HT1080 (cell line): ENCODE measurements at places on chromosomes 2 and 18.

DNA sequence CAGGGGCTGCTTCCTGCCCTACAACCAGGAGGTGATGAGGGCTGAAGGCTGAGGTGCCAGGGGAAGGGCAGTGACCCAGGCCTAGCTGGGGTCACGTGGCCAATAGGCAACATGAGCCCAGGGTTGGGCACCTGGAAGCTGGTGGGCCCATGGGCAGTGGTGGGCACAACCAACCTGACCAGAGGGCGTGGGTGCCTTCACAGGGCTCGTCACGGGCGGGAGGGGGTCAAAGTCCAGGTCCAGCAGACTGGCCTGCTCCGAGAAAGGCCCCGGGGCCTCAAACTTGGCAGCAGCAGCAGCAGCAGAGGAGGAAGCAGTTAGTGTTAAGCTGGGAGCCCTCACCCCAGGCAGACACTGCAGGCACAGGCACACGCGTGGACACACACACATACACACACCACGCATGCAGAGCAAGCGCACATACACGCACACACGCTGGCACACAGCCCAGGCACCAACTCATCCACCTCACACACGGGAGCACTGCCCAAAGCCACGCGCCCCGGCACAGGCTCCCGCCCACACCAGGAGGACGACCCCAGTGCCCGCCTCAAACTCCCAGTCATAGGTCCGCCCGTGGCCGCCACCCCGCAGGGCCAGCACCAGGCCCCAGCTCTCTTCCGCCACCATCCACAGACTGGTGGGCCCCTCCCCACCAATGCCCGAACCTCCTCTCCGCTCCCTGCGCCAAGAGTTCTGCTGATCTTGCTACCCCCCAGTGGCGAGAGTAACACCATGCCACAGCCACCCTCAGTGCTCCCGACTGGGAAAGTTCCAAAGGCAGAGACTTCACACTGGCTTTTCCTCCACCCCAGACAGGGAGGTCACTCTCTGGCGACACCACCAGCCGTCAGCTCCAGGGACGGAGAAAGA, 53.0 kb downstream of the BIN1 start:
- no peak for DNase-seq

DNA sequence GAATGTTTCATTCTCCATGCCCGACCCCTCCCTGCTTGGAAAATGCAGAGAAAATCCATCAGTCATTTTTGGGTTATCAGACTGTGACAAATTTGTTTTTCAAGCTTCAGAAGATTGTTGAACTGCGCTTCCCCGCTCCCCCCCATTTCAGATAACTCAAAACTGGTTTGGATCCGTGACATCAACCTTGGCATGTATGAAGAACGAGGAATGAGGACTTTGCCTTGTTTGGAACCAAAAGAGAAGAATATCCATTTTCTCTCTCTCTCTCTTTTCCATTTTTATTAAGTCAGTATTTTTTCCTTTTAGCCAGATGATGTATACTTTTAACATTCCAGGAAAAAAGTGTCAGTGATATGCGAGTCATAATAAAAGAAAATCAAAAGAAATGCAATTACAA, 171.6 kb downstream of the BCL2 start:
- no peak for DNase-seq

GRCh38 chr18:67893916-67894315, 377.4 kb upstream of the DSEL start:
- no peak for DNase-seq

GRCh38 chr2:150012986-150013385, 425.4 kb upstream of the MMADHC start:
- DNase-seq: no peak

GRCh38 chr18:75261430-75262223, 51.0 kb downstream of the TSHZ1 start:
- no peak for DNase-seq

- DNase-seq: no peak
Measured at GRCh38 chr18:8800876-8801262, 95.5 kb downstream of the MTCL1 start.

GRCh38 chr18:63005306-63005705, 290.0 kb downstream of the PHLPP1 start:
- no peak for DNase-seq

DNA sequence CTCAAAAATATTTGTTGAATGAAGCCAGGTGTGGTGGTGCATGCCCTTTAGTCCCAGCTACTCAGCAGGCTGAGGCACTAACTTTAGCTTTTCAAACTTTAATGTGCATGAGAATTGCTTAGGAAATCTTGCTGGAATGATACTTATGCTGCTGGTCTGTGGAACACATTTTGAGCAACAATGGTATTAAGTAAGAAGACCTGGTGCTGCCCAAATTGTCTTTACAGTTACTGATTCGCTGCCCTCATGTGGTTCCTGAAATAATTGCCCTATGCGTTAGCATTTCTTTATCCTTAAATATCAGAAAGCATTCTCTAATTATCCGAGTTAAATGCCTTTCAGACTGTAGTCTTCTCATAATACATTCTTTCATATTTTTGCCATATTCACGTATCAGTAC, 76.0 kb upstream of the SESTD1 start:
- DNase-seq: no peak

DNA sequence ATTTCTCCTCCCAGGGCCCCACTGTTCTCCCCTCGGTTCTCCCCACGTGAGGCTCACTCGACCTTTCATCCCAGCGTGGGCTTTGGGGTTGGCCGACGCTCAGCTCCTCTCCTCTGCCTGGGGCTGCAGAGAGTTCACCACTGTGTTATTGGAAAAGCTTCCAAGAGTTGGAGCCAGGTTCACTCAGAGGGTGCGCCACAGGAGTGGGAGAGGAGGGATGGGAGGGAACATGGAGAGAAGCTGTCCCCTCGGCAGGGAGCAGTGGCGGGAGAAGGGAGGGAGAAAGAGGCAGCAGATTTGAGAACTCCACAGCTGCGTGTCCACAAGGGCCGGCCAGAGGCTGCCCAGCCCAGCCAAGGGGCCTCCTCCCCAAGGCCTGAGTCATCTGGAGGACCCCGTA, 197.1 kb upstream of the SMAD2 start:
- no peak for DNase-seq

DNA sequence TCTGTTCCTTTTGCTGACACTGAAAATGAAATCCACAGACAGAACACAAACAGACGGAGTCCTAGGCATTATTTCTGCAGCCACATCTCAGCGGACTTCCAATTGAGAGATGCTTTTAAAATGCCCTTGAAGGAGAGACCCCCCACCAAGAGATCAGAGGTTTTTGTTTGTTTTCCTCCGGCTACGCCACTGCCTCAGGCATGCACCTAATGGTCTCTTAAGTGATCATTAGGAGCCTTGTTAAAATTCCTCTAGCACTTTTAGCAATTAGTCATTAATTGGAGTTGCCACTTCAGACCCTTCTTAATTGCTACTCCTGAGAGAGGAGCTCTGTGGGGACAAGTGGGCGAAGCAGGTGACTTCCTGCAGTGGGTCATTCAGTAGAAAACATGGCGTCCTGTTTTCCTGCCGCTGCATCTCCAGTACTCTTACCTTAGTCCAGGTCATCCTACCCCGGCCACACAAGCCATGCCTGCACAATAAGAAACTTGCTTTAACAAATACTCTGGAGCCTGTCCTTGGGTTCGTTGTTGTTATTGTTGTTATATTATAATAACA, 257.7 kb upstream of the CHAC2 start:
- DNase-seq: no peak

GRCh38 chr2:82803307-82803706, 1655.8 kb downstream of the SUCLG1 start:
- DNase-seq: no peak

GRCh38 chr2:100214265-100214971, 72.0 kb upstream of the AFF3 start:
- no peak for DNase-seq

DNA sequence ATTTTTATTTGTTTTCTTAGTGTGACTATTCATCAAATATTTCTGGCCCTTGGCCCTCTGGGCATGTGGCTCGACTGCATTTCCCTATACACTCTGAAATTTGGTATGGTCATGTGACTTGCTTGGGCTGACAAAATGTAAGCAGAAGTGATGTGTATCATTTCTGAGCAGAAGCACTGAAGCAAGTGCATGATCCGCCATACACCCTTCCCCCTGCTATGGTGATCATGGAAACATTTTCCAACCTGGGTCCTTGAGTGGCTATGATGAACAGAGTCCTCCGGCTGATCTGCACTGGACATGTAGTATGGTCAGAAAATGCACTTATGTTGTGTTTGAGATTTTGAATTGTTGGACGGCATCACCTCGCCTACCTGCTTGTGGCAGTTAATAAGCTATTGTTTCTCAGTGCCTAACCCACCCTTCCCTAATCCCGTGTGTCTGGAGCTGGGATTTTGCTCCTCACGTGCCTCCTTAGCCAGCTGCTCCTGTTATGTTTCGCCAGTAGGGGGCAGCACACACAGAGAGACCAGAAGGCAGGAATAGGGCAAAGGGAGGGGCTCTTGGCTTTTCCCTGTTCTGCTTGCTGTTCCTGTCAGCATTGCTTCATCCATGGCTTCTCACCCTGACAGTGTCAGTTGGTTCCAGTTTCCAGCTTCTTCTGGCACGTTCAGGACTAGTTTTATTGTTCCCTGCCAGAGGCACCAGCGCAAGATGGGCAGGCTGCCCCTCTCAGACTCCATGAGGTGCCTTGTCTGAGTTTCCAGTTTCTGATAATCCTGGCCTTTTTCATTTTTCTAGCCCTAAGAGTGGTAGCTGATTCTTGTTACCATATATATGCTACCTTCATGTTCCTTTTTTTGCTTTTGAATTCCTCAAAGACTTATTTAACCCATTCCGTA, 207.4 kb downstream of the ARL6IP6 start:
- DNase-seq: peak; percentile 72

DNA sequence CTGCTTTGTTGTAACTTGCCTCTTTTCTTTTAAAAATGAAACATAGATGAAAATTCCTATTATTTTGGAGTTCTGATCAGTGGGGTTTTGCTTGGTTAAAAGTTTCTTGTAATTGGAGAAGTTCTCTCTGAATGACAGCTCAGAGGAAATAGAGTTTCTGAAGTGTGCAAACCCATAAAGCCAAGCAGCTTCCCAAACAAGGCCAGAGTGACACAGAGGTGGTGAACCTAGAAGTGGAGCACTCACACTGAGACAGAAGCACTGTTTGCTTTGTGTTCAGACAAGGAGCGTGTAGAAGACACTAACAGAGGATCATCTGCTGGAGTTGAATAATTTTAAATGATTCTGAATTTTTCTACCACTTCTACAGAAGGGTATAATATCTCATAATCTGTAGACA, 49.2 kb downstream of the FBXO48 start:
- DNase-seq: no peak

- no peak for DNase-seq
Measured at GRCh38 chr2:205543937-205544702, 138.2 kb upstream of the NRP2 start.

DNA sequence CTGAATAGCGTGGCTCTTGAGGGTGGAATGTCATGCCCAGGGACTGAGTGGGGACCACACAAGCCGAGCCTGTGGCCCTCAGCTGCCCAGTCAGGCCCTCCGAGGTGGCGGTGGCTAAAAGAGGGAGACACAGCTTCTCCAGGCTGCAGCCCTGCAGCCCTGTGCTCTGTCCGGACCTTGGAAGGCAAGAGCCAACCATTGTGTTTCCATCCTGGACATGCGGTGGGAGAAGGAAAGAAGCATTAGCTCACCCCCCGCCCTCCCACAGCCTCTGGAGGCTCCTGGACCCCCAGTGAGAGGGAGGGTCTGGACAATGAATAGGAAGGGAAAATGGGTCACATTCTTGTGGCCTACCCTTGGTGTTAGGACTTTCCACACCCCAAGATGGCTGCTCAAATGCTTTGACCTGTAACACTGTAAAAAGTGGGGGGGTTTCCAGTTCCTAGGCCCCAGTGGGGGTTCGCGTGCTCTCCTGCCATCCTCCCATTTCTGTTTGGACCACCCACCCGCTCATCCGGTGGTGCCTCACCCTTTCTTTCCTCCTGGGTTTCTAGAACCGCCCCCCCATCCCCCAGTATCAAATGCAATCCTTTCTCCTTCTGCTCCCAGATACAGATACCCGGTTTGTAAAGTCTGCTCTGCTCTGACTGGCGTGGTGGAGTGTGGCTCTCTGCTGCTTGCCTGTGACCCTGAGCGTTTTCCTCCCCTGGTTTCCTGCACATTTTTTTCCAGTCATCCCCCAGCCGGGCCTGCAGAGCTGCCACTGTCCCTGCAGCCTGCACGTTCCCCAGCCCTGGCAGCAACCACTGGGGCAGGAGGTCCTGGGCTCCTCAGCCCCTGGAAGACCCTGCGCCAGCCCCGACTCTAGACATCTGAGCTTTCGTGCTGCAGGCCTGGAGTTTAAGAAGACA, 36.3 kb upstream of the SMAD7 start:
- DNase-seq: no peak

- no peak for DNase-seq
Measured at GRCh38 chr2:11286749-11287148, 57.7 kb downstream of the ROCK2 start.

DNA sequence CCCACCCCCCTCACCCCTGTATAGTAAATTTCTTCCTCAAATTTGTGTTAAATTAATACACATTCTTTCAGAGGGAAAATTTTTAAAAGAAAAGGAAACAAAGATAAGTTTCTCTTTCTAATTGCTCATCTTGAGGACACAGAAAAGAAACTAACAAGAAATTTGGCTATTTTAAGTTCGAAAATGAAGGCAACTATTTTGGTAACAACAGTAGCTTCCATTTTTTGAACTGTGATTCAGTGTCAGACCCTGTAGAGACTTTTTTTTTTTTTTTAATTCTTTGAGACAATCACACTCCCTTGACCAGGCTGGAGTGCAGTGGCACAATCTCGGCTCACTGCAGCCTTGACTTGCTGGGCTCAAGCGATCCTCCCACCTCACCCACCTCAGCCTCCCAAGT, 194.9 kb downstream of the SS18 start:
- no peak for DNase-seq

- DNase-seq: no peak
Measured at GRCh38 chr18:3219241-3219630, 532 bp downstream of the MYOM1 start.

- no peak for DNase-seq
Measured at GRCh38 chr18:7902399-7902839, 335.3 kb downstream of the PTPRM start.

DNA sequence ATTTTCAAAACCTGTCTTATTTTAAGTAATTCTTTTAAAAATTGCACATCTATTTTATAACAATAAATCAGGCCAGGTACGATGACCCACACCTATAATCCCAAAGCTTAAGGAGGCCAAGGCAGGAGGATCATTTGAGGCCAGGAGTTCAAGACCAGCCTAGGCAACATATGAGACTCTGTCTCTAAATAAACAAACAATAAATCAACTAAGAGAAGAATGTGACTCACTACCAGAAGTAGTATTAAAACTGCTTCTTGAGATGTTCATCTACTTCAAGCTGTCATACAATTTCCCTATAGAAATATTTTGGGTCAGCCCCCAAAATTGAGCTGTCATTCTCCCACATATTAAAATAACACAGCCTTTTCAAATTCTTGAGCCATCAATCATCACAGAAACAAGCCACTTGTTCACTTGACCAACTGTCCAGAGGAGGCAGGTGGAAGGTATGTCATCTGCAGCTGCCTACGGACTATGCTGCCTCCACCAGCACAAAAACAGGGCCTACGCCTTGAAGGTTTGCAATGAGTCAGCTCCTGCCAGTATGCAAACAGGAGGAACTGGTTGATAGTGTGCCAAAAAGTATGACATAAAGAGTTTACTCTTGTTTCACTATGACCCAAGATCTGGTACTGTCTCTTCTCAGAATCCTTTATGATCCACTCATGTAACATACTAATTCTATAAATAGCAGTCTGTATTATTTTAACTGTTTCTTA, 33.6 kb downstream of the KIDINS220 start:
- DNase-seq: peak; percentile 92
